SIG-M5 (cell line): ENCODE measurements at places on chromosomes 11 and 22.

DNA sequence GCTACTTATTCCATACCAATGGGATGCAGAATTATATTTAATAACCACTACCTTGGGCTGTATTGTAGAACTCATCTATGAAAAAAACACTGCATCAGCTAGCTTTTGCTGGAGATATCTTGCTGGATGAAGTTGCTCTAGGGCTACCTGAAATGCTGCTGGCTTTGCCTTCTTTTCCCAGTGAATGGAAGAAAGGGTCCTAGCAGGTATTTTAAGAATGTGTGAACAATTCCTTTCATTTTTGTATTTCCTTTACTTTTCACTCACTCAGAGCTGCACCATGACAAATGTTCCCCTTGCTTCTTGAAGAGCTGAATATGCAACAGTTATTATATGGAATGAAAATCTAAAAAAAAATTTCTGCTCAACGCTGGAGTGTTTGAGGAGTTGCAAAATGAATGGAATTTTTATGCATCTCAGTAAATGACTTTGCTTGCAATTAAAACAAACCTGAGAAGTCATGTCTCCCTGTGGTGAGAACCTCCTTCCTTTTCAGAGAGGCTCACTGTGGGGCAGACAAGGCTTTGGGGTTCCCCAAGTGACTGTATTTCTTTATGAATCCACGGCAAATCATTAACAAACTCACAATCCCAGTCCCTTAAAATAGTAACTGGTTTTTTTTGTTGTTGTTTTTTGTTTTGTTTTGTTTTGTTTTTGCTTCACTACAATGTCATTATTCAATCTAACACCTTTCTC lies 566.8 kb upstream of the KIRREL3 start:
- no peak for DNase-seq

- DNase-seq, result no peak
These were observed 670.9 kb downstream of the BRD1 start for GRCh38 chr22:49156662-49157285.

DNA sequence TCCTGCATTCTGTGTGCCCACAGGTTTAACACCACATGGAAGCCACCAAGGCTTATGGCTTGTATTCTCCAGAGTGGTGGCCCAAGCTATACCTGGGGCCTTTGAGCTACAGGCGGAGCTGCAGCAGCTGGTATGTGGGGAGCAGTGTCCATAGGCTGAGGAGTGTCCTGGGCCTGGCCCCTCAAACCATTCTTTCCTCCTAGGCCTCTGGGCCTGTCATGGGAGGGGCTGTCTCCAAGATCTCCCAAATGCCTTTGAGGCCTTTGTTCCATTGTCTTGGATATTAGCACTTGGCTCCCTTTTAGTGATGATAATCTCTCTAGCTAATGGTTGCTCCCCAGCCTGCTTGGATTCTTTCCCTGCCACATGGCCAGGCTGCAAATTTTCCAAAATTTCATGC lies 6.4 kb upstream of the TBC1D22A start:
- DNase-seq, result no peak

GRCh38 chr22:28239941-28240340 lies 320.9 kb upstream of the PITPNB start:
- DNase-seq, result no peak

- DNase-seq, result no peak
These were observed 16.9 kb downstream of the SMIM38 start for GRCh38 chr11:69172674-69173073.

DNA sequence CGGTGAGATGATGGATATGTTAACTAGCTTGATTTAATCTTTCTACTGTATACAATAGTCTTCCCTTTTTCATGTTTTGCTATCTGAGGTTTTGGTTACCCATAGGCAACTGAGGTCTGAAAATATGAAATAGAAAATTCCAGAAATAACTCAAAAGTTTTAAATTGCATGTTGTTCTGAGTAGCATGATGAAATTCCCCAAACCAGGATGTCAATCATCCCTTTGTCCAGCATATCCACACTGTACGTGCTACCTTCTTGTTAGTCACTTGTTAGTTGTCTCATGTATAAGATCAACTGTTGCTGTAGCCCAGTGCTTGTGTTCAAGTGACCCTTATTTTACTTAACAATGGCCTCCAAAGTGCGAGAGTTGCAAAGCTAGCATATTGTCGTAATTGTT lies 21.2 kb upstream of the OR10W1 start:
- DNase-seq, result no peak

DNA sequence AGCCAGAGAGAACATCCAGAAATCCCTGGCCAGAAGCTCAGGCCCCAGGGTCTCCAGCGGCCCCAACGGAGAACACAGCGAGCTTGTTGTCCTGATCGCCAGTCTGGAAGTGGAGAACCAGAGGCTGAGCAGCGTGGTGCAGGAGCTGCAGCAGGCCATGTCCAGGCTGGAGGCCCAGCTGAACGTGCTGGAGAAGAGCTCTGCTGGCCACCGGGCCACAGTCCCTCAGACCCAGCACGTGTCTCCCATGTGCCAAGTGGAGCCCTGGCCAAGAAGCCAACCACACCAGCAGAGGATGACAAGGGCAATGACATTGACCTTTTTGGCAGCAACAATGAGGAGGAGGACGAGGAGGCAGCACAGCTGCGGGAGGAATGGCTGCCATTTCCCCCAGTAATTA lies 20.6 kb upstream of the SCGB1D1 start:
- DNase-seq, result no peak

- no peak for DNase-seq
These were observed 15.3 kb downstream of the MICAL2 start for GRCh38 chr11:12125609-12126149.

- DNase-seq, result no peak
These were observed 53.3 kb upstream of the CD5 start for GRCh38 chr11:61049063-61049377.

DNA sequence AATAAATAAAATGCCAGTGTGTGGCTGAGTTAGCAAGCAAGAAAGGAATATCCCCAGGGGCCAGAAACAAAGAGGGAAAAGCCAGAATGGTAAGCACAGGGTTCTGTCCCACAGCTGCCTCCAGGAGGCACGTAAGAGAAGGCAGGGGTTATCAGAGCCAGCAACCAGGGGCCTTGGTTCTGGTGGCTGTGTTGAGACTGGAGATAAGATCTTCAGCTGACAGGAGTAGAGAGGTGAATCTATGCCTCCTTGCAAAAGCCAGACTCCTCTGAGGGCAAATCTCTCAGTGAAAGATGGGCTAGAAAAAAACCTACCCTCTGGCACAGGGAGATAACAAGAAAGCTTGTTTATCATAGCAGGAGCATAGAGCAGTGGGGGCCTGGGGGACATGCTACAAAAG lies 29.8 kb upstream of the NFAM1 start:
- DNase-seq, result no peak

DNA sequence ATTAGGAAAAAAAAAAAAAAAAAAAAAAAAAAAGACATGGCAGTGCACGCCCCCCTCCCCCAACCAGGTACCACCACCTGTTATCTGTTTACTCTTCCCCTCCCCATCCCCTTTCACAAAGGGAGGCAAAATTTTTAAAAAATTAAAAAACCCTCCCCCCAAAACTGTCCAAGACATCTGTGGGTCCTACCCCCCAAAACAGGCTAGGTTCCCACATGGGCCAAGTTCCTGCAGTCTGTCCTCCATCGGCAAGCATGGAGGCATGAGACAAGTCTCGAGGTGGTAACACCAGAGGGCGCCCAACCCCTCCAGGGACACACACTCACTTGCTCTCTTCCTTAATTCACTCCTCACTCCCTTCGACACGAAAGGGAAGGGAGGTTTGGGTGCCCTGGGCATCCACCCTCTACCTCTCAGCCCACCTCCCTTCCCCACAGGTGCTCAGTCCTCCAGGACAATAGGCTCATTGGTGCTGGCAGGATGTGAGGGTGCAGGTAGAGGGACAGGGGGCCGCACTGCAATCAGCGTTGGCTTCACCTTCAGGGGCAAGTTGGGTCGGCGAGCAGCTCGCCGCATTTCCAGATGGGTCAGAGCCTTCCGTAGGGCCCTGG lies 2.2 kb upstream of the TUT1 start:
- peak; percentile 52 for DNase-seq

GRCh38 chr11:106397787-106398501 lies 320.5 kb downstream of the AASDHPPT start:
- DNase-seq, result no peak

- DNase-seq, result no peak
These were observed 20.7 kb downstream of the ELF5 start for GRCh38 chr11:34492806-34493414.

DNA sequence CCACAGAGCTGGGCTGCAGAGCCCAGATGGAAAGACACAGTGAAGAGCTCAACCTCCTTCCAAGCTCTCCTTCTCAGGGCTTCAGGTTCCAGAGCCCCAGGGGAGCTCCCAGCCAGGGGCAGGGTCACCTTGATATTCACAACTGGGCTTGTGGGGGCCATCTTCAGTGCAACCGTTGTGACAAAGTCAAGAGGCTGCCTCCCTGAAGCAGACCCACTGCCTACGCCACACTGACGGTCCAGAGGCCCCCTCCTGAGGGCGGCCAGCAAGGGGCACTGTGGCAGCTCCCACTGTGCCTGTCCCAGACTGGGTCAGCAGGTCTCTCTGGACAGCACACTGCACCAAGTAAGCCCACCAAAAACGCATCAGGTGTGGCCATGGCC lies 84.1 kb downstream of the DGCR2 start:
- DNase-seq, result no peak

DNA sequence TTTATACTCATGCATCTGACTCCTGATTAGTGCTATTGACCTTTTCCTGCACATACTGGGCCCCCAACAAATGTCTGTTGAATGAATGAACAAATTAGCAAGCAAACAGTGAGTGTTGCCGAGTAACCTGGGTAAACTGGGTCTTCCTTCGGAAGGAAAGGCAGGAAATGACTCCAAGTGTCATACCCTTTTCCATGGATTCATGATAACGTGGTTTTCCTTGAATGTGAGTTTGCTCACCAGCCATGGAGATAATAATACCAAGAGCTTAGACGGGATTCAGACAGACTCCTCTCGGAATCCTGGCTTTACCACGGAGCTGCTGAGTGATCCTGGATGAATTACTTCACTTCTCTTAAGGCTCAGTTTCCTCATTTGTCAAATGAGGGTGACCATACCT lies 16.7 kb downstream of the TECTA start:
- no peak for DNase-seq

- DNase-seq, result no peak
These were observed 310.5 kb downstream of the SWAP70 start for GRCh38 chr11:9974375-9974774.

- no peak for DNase-seq
These were observed 523.6 kb downstream of the NTM start for GRCh38 chr11:131893988-131894387.

DNA sequence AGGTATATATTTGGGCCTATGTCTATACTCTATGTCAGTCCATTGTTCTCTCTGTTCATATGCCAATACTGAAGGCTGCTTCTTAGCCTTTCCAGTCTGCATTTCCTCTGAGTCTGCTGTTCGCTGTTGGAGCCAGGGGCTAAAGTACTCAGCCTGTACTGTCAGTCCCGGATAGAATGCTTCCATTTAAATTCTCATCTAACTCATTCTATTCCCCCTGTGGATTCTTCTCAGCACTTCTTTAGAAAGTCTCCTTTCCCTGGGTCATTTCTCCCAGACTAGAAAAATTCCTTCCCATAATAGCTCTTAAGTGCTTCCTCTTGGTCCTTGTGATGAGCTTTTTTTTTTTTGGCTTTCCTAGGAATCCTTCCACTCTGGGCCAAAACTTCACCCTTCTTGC lies 293.1 kb downstream of the KIRREL3 start:
- no peak for DNase-seq

DNA sequence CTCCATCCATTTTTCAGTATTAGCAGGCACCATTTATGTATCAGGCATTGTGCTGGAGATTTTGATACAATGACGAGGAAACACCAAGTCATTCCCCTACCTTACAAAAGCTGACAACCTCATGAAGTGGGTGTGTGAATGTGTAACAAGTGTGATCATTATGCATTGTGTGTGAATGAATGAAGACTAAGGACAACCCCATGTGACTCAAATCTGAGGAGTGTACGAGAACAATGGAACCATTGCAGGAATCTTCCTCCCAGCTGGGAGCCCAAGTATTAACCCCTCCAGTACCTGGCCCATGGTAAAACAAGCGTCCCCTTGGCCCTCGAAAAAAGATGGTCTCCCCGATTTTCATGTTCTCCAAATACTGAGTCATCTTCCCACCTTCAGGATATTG lies 4.4 kb downstream of the CYB5R2 start:
- DNase-seq, result no peak

DNA sequence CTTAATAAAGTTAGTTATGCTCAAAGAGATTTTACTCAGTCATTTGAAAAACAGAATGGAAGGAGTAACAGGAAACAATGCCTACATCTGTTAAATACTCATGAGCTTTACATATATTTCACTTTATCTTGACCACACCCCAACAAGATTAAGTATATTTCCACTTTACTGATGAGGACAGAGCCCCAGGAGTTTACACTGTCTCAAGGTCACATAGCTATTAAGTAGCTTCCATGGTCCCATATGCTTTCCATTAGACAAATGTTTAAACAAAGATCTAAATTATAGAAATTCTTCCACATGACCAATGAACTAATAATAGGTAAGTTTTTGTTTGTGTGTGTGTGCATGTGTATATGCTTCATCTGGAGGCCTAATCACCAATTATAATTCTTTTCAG lies 30.2 kb downstream of the MRTFA start:
- no peak for DNase-seq

- no peak for DNase-seq
These were observed 234.8 kb downstream of the GRIK4 start for GRCh38 chr11:120746376-120746775.

- no peak for DNase-seq
These were observed 118.7 kb downstream of the PGR start for GRCh38 chr11:101010899-101011298.

DNA sequence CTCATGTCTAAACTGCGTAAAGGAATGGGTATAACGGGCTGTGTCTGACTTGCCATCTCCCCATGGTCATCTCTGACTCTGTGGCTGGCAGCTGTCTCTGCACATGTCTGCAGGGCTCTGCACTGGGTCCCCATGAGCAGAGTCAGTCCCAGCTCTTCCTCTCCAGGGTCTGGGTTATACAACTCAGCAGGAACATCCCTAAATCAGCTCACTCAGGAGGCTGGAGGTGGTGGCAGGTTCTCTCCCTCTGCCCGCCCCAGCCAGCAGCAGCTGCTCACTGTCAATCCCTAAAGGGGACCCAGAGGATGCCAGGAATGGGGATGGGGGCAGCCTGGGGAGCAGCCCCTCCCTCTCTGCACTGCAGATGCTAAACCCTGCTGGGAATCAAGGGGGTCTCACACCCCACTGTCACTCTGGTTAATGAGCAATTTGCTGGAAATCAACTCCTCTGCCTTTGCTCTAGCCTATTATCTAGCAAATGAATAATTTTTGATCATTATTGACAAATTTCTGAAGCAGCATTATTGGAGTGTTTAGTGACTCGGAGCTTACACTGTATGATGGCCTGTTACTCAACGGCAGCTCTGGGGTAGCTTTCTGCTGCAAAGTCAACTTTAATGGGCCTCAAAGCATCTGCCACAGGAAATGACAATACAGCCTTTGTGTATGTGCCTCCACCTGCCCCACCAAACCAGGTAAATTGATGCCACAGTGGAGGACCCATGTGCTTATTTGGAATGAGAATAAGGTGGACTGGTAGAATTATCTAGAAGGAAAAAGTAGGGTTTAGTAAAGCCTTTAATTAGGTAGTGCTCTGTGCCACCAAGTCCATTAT lies 55.7 kb upstream of the SHANK2 start:
- DNase-seq, result no peak

- no peak for DNase-seq
These were observed 2.8 kb downstream of the ATP5MGL start for GRCh38 chr22:42637555-42637954.
